ENCODE measurements at places on chromosomes 5 and 9.

DNA sequence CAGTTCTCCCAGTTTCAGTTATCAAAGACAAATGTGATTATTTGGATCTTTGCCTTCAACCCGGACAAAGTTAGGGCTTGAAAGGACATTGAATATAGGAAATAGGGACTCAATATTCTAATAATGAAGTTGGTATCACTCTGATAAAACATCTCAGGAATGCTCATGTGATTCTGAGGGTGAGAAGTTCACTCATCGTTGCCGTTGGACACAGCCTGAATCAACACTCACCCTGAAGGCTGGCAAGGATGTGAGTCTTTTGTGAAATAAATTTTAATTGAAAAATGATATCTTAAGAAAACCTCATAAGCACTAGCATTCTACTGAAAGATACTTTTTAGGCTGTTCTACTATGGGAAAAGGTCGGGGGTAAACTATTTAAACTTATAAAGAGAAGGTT, 44.8 kb upstream of the C9orf72 start:
- no peak for DNase-seq

- DNase-seq = no peak
Observed at GRCh38 chr5:150575745-150576448, 64.6 kb upstream of the SYNPO start.

GRCh38 chr5:129760636-129761325, 12.9 kb downstream of the MINAR2 start:
- no peak for DNase-seq

DNA sequence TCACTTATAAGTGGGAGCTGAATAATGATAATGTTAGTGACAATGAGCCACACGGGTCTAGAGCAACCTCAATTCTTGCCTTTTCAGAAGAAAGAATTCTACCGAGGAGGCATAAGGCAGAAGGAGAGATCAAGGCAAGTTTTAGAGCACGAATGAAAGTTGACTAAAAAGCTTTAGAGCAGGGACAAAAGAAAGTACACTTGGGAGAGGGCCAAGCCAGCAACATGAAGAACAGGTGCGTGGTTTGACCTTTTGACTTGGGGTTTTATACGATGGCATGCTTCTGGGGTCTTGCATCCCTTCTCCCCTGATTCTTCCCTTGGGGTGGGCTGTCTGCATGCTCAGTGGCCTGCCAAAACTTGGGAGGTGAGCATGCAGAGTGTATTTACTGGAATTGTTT, 12.5 kb upstream of the OXCT1 start:
- no peak for DNase-seq

DNA sequence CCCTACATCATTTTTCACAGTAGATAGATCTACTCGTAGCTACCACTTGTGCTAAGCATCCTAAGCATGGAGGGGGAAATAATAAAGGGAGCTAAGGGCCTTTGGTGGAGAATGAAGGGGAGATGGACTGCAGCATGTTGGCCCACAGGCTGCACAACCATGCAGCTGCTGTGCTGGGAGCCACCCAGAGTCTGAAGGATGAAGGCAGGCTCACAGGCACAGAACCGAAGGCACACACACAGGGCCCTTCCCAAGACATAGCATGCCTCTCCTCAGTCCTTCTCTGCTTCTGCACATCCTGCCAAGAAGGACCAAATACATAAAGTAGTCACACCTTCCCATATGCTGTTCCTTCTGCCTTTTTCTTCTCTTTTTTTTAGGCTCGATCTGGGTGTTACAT, 6.6 kb downstream of the FAM193B start:
- DNase-seq = no peak

DNA sequence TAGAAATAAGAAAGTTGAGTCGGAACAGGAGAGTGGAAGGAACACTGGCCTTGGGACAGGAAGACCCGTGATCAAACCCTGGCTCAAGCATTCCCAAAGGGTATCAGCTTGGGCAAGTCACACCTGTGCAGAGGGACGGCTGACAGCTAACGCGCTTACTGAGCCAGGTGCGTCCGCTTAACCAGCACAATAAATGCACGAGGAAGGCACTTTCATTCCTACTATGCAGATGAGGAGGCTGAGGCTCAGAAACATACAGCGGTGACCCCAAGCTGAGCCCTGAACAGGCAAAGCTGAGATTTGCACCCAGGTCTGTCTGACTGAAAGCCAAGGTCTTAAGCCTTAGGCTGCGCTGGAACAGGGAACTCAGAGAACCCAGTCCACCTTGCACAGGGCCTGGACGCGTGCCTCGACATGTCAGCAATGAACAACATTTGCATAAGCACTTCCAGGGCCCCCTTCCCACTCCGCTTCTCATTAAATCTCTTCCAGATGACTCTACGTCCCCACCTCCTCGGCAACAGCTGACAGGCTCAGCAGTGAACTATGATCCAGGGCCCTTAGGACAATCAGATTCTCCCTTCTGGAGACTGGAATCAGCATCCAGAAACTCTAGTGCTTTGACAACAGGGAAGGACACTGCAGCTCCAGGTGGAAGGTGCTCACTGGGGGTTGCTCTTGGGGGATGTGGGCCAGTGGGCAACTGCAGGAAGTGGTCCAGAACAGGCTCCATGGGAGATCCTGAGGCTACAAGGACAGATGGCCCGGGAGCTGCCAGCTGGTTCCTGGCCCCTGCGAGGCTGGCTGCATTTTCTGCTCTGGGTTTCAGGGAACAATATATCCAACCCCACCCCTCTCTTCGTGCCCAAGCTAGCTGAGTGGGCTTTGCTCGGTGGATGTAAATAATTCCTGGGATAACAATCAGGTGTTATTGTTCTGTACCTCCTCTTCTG, 35.2 kb downstream of the SH3PXD2B start:
- no peak for DNase-seq

- no peak for DNase-seq
Observed at GRCh38 chr5:111375645-111376044, 136.7 kb downstream of the STARD4 start.

DNA sequence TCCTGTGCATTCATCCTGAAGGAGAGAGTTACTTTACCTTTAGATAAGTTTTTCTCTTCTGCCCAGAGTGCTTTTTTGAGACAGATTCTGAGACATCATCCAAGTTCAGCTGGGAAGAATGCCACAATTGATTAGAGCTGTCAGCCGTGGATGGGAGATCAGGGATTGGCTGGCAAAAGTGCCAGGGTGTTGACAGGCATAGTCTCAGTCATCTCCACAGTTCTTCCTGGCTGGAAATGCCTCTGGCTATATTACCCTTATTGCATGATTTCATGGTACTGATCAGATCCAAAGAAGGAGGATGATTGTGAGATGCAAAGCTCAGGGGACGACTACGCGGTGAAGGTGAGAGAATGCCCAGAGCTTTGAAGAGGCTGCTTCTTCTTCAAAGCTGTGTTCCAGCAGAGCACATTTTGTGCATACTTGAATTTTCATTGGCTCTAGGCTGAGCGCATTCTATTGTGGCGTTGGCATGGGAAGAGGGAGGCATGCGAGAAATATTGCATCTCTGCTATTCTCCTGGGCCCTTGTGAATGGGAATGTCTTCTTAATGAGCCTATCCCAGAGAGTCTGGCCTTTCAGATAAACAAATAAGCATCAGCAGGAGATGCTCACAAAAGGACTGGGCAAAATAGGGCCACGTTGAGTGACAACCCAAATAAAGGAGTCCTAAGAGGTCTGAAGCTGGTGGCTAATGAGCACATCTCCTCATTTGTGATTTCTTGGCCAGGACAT, 82.1 kb downstream of the GRIA1 start:
- no peak for DNase-seq

DNA sequence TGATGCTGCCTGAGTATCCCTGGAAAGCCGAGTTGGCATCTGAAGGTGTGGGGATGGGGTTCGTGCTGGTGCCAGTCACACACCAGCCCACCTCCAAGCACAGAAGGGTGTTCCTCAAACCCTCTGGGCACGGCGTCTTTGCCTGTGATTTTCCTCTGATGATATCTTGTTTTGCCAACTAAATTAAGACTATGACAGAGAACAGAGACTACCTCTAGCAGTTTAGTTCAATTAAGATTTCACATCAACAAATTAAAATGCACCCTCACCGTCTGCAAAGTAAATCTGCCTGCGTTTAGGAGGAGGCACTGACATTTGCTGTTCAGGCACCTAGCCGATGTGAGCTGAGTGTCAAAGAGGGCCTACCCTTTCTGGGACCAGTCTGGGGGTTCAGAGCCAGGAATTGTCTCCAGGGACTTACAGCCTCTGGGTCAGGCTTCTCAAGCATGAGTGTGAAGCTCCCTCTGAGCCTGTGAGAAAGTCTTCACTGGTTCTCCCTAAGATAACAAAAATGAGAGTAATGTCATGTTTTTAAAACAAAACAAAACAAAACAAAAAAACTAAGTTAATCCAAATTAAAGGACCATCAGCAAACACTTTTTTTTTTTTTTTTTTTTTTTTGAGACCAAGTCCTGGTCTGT, 55.4 kb upstream of the CTNNA1 start:
- no peak for DNase-seq

- DNase-seq = no peak
Observed at GRCh38 chr5:59371525-59372127, 521.9 kb downstream of the PDE4D start.

DNA sequence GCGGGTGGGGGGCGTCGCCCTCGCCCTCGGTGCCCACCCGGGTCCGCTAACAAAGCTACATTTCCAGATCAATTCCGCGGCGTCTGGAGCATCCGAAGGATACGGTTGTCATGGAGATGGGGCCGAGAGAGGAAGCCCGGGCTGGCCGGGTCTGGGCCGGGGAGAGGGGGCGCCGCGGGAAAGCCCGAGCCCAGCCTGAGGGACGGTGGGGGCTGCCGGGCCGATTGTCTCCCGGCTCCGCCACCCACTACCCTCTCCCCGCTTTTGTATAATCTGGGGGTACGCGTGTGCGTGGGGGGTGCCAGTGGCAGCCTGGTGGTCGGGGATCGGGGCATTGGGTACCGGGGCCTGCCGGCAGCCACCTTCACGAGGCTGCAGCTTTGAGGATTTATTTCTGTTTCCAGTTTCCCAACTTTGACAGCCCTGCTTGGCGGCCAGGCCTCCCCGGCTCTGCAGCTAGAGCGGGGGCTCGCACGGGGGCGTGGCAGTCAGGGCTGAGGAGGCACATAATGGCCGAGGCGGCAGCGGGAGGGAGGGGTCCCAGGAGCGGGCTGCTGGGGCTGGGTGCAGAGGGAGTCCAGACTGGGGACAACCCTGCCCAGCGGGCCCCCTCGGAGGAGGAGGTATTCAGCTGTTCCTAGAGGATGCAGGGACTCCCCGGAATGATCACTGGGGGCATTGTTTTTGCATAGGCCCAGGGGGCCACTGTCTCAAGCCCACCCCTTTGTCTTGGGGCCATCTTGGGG, 626 bp downstream of the PSD2 start:
- no peak for DNase-seq

GRCh38 chr9:2559192-2560152, 62.1 kb upstream of the VLDLR start:
- peak; percentile 98 for DNase-seq

DNA sequence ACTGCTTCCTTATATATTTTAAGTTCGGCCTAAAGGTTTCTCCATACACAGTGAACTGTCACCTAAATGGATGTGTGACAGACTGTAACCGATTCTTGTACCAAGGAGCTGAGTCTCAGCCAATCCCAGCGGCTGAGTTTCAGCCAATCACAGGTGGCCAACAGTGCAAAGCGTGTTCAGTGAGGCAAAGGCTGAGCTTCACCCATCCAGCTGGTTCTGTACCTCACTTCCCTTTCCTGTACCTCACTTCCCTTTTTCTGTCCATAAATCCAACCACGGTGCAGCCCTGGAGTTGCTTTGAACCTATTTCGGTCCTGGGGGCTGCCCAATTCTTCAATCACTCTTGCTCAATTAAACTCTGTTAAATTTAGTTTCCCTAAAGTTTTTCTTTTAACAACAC, 15.7 kb upstream of the TBC1D9B start:
- no peak for DNase-seq

DNA sequence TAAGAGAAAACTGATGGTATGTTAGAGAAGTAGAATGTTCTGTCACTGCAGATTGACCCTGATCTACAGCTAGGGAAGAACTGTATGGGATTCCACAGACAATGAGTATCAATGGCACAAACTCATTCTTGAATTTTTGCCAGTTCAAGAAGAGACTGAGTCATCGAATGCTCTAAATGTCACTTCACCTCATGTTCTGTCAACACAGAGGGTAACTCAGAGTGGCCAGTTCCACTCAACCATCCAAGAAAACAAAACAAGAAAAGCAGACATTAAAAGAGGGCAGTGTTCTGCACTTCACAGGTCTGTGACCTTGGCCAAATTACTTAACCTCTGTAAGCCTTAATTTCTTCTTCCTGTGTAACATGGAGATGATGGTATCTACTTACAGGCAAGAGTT, 132.2 kb upstream of the HMHB1 start:
- no peak for DNase-seq

DNA sequence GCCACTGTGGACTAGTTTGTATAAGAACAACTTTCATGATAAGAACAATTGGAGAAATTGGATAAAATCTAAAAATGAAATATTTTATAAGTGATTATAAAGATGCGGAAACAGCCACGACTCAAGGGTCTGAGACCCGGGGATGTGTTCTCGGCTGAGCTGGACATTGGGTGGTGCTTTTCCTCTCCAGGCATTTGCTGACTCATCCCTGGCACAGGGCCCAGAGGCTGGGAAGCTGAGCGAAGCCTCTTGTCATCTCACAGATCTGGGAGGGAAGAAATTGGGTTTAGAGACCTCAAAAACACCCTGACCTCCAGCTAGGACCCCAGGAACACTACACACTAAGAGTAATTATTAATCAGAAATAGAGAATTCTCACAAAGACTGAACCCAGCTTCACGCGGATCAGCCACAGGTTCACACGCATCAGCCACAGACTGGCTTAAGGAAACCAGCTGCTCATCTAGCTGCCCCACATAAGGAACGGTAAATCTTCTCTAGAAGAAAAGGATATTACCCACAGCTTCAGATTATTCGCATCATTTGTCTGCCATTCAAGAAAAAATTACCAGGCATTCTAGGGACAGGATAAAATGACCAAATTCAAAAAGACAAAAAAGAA, 2.8 kb upstream of the OR2V1 start:
- peak; percentile 58 for DNase-seq

- no peak for DNase-seq
Observed at GRCh38 chr9:94771096-94771495, 44.6 kb downstream of the AOPEP start.

GRCh38 chr9:109568568-109569210, 70.6 kb upstream of the PTPN3 start:
- no peak for DNase-seq

DNA sequence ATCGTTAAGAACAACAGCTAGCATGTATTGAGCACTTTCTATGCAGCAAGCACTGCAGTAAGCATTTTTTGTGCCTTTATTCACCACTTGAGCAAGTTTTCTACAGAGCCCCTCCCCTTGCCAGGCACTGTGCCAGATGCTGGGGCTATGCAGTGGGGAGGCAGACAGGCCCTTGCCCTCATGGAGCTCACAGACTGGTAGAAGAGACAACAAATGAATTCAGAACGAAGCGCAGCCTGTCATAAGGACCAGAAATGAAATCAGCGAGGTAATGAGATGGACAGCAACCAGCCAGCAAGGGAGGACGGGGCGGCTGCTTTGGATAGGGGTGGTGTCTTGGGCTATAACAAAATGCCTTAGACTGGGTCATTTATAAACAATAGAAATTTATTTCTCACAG, 68.8 kb downstream of the C9orf50 start:
- DNase-seq = peak; percentile 27

- no peak for DNase-seq
Observed at GRCh38 chr5:19988457-19988856, 457 bp upstream of the CDH18 start.

Data from amniotic epithelial cell (primary cell).